ENCODE measurements at places on chromosomes 11 and 22. TPM values are rescaled to one million over a fixed set of nuclear protein-coding genes. Genes with fewer than 3 reads are reported as not detected.
A peak's percentile ranks its signal among the peaks of the same experiment; 100 is the strongest.

DNA sequence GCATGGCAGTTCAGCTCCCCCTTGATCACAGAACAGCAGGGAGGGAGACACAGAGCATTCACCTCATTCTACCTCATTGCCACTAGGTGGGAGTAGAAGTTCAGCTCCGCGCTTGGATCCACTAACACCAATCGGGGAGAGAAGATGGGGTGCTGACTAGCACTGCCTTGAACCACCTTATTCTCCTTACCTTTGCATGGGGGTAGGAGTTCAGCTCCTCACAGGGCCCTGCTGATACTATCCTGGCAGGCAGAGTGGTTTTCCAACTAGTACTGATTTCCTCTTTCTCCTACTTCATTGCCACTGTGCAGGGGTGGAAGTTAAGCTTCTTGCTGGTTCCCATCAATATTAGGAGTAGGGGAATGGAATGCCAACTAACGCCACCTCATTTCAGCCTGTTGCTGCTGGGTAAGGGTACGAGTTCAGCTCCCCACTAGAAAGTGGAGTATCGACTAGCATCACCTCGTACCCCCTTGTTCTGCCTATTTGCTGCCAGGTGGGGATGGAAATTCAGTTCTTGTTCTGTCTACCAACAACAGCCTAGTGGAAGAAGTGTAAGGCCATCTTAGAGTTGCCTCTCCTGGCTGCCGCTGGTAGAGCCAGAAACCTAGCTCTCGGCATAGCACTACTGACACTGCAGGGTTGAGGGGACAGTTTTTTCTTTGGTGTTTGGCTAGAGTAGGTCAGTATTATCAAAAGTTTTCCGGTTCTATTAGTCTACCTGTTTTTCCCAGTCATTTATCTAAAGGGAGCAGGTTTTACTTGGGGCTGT, 550.9 kb upstream of the CCDC90B start:
- peaks cover 5% of the 10 kb centered on the region for H3K4me1 ChIP-seq
- H3K27ac ChIP-seq = no peak overlapping the region

Gene MRGPRF
- total RNA-seq = not detected

DNA sequence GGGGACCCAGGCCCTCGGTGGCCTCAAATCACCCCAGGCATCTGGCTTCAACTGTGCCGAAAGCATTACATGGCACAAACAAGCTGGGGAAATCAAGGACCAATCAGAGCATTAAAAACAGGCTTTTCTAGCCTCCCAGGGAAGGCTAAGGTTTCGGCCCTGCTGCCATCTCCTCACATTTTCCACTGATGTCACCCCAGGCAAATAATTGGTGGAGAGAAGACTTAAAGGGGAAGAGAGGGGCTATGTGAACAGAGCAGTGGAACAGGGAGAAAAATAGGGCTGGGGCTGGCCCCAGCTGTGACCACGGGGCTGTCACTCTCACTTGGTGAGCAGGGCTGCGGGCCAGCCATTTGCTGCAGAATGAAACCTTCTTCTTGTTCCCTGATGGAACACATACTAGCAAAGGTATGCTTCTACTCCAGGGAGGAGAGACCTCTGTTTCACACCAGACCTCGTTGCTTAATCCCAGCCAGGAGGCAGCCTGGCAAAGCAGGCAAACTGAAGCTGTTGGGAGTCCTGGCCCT, 581.3 kb downstream of the SOX6 start:
- H3K27me3 ChIP-seq = no peaks in the 10 kb centered on the region
- no peak for DNase-seq
- no peaks in the 10 kb centered on the region for H3K36me3 ChIP-seq
- H3K4me3 ChIP-seq = no peak overlapping the region
- H3K4me1 ChIP-seq = no peaks in the 10 kb centered on the region

DNA sequence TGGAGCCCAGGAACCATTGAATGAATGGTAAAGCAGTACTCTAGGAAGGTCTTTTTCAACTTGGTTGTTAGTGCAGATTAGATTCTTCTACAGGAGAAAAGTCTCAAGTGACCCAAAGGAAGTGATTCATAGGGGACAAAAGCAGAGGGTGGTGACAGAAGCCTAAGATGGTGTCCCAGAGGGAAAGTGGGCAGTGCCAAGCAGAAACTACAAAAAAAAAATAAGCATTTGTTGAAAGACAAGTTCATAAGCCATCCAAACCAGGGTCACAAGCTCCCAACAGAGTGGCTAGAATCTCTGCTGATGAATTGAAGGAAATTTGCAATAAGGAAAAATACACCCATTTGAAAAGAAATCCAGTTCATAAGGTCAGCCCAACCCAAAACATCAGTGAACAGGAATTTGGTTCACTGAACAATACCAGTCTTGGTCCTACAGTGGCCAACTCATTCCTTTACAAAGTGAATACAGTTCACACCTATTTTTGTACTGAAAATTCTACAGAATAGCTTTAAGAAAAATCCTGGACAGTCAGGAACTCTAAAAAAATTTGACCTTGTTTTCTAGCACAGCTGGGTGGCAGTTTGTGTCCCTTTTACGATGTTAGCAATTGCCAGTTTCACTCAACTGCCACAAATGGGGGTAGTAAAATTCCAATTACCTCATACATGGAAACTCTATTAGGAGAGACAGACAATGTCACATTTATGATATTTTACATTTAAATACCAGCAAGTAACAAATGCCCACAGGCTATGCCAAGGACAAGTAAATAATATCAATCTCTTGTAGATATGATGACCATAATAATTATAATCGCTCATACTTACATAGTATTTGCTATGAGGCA, 21.6 kb upstream of the NUP160 start:
- no peak overlapping the region for H3K27ac ChIP-seq
- no peak for DNase-seq
- H3K36me3 ChIP-seq = peaks cover 3% of the 10 kb centered on the region
- H3K27me3 ChIP-seq = no peaks in the 10 kb centered on the region

Gene ASCL2
- total RNA-seq = 0.15 TPM

DNA sequence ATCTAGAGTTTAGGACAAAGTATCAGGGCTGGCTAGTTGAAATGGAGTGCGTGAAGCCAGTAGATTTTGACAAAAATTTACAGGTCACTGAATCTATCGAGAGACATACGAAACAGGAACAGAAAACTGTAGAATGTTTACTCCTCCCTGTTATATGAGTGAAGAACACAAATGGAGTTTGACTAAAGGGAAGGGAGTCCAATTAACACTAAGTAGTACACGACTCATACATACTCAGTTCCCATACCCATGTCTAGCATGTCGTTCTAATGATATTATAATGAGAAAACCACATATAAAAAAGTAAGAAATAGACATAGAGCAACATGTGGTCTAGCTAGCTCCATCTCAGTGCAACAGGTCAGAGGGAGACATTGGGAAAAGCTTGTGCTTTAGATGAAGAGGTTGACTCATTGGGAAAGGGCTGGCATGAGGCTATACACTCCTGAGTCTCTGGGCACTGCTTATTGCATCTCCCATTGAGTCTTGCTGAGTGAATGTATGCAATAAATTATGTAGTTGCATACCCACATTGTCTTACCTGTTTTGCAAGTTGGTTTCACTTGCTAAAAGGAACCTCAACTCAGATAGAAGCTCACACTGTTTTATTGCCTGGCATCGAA, 43.5 kb downstream of the CD44 start:
- no peak overlapping the region for H3K27ac ChIP-seq
- H3K36me3 ChIP-seq = peaks cover 78% of the 10 kb centered on the region
- no peak overlapping the region for H3K4me3 ChIP-seq
- H3K27me3 ChIP-seq = no peaks in the 10 kb centered on the region
- peaks cover 58% of the 10 kb centered on the region for H3K4me1 ChIP-seq

Gene TRMT2A
- 98.1 TPM for total RNA-seq

Gene HEPN1
- total RNA-seq = not detected

DNA sequence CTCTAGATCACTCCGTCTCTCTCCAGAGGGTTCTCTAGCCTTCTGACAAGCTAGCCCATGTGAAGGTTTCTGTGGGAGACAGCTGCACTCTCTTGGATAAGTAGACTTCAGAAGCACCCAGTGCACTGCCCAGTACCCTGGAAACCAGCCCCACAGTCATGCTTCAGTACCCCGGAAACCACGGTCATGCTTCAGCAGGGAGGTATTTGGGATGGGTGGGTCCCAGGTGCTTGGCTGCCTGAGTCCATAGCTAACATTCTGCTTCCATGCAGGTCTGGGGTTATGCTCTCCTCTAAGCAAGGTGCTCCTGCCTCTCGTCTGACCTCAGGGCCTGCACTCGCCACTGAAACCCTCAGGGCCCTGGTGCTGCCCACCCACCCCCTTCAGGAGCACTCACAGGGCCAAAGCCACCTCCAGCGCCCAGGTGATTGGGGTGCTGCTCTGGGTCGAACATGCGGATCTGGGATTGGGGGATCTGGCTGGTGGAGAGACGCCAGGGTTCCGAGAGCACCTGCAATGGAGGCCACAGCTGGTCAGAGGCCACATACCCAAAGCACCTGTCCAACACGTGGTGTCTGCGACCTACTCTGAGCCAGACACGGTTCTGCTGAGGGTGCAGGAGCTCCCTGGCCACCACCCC, 7.3 kb upstream of the SYCE3 start:
- no peaks in the 10 kb centered on the region for H3K4me1 ChIP-seq
- H3K27me3 ChIP-seq = no peaks in the 10 kb centered on the region
- no peak overlapping the region for H3K4me3 ChIP-seq
- no peak for DNase-seq

Gene KRTAP5-8
- not detected for total RNA-seq

- no peak overlapping the region for H3K27ac ChIP-seq
- no peak for DNase-seq
- no peaks in the 10 kb centered on the region for H3K4me1 ChIP-seq
- no peaks in the 10 kb centered on the region for H3K36me3 ChIP-seq
Measured at GRCh38 chr22:46104170-46104880, 46.0 kb upstream of the PPARA start.

GRCh38 chr11:118939953-118940598, 14.3 kb upstream of the BCL9L start:
- H3K4me3 ChIP-seq = no peak overlapping the region
- H3K4me1 ChIP-seq = peaks cover 28% of the 10 kb centered on the region
- peak overlapping the region; percentile 32 for H3K27ac ChIP-seq
- DNase-seq = peak; percentile 69
- H3K36me3 ChIP-seq = no peaks in the 10 kb centered on the region
- peaks cover 8% of the 10 kb centered on the region for H3K27me3 ChIP-seq

GRCh38 chr11:109695696-109696095, 273.7 kb downstream of the C11orf87 start:
- no peak overlapping the region for H3K4me3 ChIP-seq
- H3K27ac ChIP-seq = no peak overlapping the region
- H3K27me3 ChIP-seq = no peaks in the 10 kb centered on the region
- no peak for DNase-seq
